ENCODE measurements at places on chromosomes 3 and 15. TPM values are rescaled to one million over a fixed set of nuclear protein-coding genes. Genes with fewer than 3 reads are reported as not detected.
A peak's percentile ranks its signal among the peaks of the same experiment; 100 is the strongest.

- no peak for DNase-seq
These were observed 5.4 kb upstream of the CRBN start for GRCh38 chr3:3184876-3185275.

DNA sequence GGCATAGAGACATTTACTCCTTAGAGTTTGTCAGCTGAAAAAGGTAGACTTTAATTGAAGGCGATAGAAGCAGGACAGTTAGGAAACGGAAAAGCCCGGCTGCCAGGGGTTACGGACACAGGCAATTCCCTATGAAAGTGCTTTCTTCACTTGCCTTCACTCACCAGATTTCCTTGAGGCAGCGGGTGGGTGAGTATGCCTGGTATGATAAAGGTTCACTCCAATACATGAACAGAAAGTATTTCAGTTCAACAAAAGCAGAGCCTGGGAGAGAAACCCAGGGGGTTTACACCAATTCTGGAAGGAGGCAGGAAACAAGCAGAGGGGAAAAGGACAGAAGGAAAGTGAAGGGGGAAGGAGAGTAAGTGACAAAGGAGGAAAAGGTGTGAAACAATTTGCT is 53.9 kb downstream of the QTRT2 start:
- no peak for DNase-seq

The CMTM6 gene
- total RNA-seq, result 33.2 TPM

DNA sequence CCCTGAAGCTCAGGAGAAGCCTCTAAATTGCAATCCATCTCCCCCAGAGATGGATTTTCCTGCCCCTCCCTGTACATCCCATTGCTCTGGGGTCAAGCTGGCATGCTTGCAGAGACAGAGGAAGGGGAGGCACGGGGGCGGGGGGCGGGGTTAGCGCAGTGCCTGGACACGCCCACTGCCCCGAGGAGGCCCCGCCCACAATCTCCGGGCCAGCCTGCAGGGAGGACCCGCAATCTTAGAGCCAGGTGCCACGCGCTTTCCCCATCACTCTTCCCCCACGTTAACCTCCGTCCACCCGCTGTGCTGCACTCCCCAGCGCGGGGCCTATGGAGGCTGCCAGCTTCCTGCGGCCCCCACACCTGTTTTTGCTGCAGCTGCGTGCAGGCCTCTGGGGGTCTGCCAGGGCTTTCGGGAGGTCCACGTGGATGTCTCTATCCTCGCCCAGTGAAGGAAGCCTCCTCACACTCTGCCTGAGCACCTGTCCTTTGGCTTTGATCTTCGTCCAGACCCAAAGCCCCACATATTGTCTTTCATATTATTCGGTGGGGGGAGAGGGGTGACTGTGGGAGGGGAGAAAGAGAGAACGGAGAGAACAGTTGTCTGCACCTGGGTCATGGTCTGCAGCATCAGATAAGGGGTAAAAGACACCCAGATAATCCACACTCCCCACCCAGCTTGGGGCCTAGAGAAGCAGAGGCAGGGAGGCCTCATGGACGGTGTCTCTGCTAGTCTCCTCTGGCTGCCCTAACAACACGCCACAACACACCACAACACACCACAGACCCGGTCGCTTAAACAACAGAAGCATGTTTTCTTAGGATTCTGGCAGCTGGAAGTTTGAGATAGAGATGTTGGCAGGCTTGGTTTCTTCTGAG is 118.0 kb upstream of the MEF2A start:
- DNase-seq, result no peak

GRCh38 chr15:41334293-41335120 is 1.8 kb downstream of the NUSAP1 start:
- no peak for DNase-seq

GRCh38 chr15:42582569-42583375 is 7.4 kb downstream of the STARD9 start:
- no peak for DNase-seq

DNA sequence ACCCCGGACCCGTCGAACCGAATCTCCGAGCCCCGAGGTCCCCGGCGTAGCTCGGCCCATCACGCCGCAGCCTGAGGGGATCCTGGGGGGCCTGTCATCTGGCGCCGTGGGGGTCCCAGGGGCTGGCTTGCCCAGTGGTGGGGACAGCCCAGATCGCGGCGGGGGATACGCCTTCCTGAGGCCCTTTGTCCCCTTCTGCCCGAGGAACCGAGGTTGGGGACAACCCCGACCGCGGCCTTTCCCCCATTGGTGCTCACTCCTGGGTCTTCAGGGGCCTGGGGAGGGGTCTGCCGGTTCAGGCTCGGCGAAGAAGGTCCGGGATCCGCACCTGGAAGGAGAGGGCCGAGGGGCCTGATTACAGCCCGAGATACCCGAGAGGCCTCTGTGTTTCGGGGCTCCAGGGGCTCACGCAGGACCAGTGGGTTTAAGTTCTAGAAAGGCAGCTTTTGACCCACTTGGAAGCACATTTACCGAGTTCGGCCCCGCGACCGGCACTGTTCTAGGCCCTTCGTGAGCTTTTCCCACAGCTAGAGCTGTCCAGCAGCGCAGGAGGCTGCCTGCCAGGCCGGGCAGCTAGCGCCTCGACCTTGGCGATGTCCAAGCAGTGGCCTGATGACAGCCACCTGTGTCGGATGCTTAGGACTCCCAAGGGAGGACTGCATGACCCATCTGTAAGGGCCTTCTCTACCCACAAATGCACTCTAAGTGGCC is 504 bp downstream of the ABHD2 start:
- no peak for DNase-seq

- no peak for DNase-seq
These were observed 32.7 kb downstream of the RTP1 start for GRCh38 chr3:187230011-187230410.

The EOMES gene
- total RNA-seq, result 0.35 TPM

GRCh38 chr3:138186803-138187295 is 252 bp upstream of the ARMC8 start:
- DNase-seq, result peak; percentile 77

DNA sequence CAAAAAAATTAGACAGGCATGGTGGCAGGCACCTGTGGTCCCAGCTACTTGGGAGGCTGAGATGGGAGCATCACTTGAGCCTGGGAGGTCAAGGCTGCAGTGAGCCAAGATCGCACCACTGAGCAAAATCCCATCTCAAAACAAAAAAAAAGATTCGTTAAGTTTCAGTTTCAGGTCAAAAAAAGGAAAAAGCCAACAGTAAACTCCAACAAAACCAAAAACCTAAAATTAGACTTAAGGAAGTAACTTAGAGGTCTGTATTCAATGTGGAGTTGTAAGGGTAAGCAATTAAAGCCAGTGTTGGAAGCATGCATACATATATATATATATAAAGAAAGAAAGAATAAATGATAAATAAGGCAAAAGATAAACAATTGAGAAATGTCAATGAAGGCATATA is 11.8 kb downstream of the KPNA1 start:
- no peak for DNase-seq

- DNase-seq, result no peak
These were observed 151.0 kb upstream of the THBS1 start for GRCh38 chr15:39429898-39430357.

GRCh38 chr3:114659109-114660061 is 365.6 kb downstream of the TIGIT start:
- no peak for DNase-seq

DNA sequence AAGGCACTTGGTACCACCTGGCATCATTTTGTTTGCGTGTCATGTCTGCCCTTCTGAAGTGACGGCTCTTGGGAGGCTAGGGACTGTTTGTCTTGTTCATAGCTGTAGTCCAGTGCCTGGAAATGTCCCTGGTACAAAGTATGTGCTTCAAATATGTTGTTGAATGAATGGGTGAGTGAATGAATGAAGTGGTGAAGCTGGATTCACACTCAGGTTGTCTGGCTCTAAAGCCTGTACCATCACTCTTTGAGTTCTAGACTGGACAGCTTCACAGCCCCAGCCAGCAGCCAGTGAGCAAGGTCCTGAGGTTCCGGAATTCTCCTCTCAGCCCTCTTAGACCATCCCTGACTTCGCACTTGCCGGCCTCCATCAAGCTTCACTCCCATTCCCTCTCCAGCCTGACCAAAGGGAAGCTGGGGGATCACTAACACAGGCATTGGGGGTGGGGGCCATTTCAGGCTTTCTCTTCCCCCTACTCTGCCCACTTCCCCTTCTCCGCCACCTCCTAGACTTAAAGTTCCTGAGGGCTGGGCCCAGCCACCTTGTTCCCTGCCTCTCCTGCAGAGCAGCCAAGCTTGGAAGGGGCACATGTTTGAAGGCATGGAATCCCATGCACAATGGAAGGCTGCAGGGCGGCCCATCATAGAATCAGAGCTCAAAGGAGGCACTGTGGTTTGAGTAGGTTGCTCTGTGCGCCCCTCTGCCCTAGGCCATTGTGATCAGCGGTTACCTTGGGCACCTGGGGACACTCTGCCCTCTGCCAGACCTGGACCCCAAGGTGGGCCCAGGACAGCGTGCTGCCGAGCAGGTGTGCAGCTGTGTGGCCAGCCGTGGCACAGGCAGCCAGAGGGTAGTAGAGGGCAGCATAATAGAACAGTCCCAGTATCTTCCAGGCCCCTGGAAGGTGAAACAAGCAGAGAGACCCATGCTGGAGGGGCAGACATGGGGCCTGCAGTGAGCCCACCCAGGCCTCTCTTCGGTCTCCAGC is 7.7 kb downstream of the STRA6 start:
- no peak for DNase-seq

DNA sequence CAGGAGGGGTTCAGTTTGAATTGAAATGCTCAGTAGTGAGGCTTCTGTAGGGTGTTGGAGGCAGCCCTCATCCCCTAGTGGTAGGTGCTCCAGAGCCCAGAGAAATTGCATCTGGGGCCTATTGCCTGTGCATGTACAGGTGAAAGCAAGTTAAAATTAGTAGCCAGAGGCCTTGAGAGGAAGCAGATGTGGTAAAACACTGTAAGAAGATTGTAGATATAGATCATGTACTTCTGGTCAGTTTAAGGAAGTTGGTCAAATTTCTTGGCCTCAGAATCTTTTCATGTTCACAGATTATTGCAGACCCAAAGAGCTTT is 34.6 kb downstream of the IGSF10 start:
- DNase-seq, result no peak

DNA sequence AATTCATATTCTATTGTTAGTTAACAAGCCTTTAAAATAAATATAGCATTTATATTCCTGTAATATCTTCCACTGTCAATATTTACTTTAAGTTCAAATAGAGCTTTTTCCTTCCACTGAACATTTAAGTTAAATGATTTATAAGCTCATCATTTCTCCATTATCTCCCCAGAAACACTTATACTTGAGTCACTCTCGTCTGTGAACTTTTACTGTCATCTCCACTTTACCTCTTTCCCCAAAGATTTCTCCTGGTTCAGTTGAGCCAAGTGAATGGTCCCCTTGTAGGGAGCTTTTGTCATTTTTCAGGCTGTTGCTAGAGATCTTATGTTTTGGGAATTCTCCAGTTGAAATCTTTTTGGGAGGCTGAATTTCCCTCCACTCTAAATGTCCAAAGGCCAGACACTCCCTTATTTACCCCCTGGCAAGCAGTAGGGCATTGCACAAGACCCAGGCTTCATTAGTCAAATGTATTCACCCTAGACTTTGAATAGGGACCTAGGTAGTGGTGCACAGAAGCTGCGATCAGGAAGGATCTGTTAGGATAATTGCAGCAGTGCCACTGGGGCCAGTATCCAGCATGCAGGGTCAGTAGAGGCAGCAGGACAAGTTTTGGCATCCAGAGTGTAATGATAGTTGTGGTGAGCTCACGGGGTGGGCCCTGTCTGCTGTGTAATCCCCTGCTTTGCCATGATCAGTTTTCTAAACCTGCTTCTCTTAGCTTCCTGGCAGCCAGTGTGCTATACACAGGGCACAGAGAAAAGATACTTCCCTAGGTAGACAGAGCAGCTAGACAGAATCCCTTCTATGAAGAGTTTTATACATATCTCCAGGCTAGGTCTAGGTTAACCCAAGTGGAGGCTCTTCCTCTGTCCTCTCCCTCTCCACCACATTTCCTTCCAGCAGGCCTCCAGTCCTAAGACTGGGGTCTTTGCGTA is 356.5 kb upstream of the SLCO3A1 start:
- no peak for DNase-seq

DNA sequence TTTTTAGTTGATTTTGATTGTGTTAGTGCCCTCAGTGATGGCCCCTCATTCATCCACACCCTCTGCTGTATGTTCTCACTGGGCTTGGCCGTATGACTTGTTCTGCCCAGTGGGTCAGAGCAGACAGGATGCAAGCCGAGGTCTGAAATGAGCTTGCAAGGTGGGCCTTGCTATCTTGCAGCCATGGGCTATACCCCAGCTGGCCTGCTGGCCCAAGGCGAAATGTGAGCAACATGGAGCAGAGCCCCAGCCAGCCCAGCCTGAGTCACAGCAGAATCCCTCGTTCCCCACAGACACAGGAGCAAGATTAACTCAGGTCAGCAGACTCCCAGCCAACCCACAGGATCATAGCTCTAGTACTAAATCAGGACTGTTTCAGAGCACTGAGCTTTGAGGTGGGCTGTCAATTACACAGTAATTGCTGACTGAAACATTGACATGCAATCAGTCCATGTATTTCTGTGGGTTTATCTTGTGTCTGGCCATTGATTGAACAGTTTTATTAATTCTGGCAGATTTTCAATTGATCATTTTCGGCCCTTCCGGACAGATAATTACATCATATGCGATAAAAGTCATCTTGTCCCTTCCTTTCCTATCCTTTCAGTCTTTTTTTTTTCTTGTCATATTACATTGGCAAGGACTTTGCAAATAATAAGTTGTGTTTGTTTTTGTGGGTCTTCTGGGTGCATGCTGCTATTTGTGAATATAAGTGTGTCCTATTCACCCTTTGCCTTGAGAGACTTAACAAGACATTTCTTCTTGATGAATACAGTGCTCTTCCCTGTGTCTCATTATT is 27.1 kb downstream of the KLF15 start:
- DNase-seq, result no peak

DNA sequence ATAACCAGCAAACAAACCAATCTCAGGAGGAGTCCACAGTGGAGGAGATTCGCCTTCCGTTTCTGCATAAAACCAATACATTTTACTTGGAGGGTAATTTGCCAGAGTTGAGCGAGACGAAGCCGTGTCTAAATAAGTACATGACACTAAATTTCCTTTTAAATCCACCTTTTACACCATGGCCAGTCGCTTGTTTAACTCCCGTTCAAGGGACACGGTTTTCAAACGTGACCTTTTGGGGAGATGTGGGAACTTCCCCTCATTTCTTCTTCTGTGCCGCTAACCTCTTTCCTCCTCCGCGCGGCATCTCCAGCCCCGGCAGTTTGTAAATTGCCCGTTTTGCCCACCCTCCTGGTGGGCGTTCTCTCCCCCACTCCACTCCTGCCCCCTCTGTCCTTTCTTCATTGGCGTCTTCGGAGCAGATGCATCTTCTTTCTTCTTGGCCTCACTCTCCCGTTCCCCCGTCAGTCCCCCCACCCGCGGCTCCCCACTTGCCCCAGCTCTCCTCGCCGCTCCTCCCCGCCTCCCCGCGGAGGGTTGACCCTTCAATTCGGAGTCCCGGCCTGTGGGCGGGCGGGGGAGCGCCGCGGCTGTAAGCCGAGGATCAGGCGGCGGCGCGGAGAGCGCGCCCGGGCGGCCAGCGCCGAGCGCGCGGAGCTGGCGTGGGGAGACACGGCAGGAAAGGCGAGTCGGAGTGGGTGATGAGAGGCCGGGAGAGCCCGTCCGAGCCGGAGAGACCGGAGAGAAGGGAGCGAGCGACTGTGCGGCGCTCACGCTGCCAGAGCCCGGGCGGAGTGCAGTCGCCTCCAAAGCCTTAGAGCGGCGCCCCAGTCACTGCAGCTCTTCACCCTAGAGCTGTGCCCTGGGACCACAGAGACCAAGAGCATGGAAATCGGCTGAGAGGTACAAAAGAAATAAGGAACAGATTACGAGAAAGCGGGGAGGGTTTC is at the start of gene NLGN1:
TSS of gene NLGN1 (plus strand) at position 584 of the 950 bp plus-strand sequence.
- DNase-seq, result peak; percentile 34

The CCDC54 gene
- total RNA-seq, result not detected

The CLDN18 gene
- total RNA-seq, result not detected

Data from NCI-H460 (cell line).